ENCODE measurements at places on chromosomes 6 and 20. TPM values are rescaled to one million over a fixed set of nuclear protein-coding genes. Genes with fewer than 3 reads are reported as not detected.

Gene ZKSCAN3
- 1.9 TPM for polyA plus RNA-seq

Gene WFDC12
- polyA plus RNA-seq = not detected

Gene RIPOR2
- 561 TPM for polyA plus RNA-seq

Gene FNDC1
- not detected for polyA plus RNA-seq

Gene TBXT
- not detected for polyA plus RNA-seq

Gene C20orf144
- not detected for polyA plus RNA-seq

Gene OR12D3
- polyA plus RNA-seq = not detected

Gene TCF21
- polyA plus RNA-seq = not detected

Gene TSHZ2
- polyA plus RNA-seq = 0.73 TPM

Gene DEFB114
- not detected for polyA plus RNA-seq

Gene ENPP4
- 4.4 TPM for polyA plus RNA-seq

Gene SEMG1
- polyA plus RNA-seq = not detected

Gene TMEM74B
- polyA plus RNA-seq = 0.80 TPM

Gene PNPLA1
- 0.19 TPM for polyA plus RNA-seq

Gene PRSS16
- 3.2 TPM for polyA plus RNA-seq

Gene ULBP3
- polyA plus RNA-seq = 1.1 TPM

Gene GPR6
- polyA plus RNA-seq = not detected

Gene GPLD1
- polyA plus RNA-seq = 0.95 TPM

Gene SFT2D1
- 64.2 TPM for polyA plus RNA-seq

Gene KIAA1755
- polyA plus RNA-seq = not detected

Gene METTL24
- polyA plus RNA-seq = not detected

Gene KCNQ2
- 0.29 TPM for polyA plus RNA-seq

Gene RARS2
- 22.0 TPM for polyA plus RNA-seq

Gene SERINC1
- polyA plus RNA-seq = 59.3 TPM

Gene MCHR2
- polyA plus RNA-seq = not detected

Gene FAM229B
- 2.9 TPM for polyA plus RNA-seq

Gene LBP
- polyA plus RNA-seq = not detected

Gene SPATS1
- not detected for polyA plus RNA-seq

Data from IgD-negative memory B cell (primary cell).